ENCODE measurements at places on chromosomes 6 and 20.

DNA sequence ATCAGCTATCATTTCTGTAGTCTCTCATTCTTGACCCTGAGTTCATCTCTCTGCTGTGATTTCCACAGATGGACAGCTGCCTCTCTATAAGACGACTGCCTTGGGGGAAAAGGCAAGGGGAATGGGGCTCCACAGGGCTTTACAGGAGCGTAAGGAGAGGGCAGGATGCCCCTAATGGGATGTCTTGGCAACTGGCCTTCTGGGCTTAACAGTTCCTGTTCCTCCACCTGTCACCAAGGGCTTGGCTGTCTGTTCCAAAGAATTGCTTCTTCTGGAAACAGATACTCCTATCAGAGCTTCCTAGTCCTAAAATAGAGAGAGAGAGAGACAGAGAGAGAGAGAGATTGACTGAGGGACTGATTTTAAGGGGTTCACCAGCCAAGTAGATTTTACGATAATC, 181.9 kb downstream of the TMEM200A start:
- no peak for DNase-seq

DNA sequence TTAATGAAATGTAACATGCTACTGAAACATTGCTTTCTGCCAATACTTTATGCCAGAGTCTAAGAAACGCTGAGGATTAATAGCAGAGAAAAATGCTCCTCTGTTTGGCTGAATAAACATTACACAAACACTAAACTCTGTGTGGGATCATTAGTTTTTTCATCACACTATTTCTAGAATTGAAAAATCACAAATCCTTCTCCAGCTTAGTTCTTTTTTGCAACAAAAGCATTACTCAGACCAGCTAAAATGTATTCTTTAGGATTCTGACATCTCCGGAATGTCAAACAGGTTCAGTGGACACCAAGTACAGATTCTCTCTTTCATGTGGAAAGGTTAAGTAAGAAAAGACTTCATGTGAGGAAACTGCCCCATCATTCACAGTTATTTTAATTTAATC, 226.9 kb downstream of the SIM1 start:
- no peak for DNase-seq

GRCh38 chr6:166660157-166660688, 33.2 kb upstream of the RPS6KA2 start:
- no peak for DNase-seq

- DNase-seq = no peak
Observed at GRCh38 chr6:132592855-132593254, 3.3 kb upstream of the TAAR5 start.

- no peak for DNase-seq
Observed at GRCh38 chr6:1987640-1988039, 257.8 kb downstream of the GMDS start.

DNA sequence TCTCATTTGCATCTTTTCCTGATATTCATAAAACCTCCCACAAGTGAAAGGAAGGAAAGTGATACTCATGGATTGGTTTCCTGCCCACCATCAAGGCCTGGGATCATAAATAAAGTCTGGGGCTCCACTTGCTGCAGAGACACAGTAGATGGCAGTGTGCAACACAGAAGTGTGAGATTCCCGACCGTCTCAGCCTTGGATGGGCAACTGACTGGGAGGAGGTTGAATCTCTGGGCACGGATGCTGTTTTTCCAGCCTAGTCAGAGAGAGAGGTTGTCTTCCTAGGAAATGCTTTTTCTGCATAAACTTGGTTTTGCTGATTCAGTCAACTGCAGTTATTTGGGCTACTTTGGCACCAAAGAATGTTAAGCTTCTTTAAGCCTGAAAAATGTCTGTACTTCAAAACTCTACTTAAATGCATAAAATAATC, 9.9 kb upstream of the RFPL4B start:
- no peak for DNase-seq

DNA sequence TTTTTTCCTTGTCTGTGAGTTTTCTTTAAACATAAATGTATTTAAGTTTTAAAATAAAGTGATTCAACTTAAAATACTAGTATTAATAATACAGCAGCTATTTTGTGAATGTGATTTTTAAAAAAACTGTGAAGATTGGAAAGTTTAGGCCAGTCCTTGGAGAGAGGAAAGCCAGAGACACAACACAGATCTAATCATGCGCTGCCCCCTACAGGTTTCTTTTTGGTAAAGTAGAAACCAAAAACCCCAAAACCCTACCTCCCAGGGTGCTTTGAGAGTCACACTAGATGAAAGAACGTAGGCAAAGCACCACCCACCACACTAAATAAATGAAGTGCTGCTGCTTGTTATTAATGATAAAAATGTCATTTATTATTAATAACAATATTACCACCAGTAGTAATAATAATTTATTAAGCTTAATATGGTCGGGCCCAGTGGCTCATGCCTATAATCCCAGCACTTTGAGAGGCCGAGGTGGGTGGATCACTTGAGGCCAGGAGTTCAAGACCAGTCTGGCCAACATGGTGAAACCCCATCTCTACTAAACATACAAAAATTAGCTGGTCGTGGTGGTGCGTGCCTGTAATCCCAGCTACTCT, 33.7 kb downstream of the SLC9A8 start:
- peak; percentile 49 for DNase-seq

DNA sequence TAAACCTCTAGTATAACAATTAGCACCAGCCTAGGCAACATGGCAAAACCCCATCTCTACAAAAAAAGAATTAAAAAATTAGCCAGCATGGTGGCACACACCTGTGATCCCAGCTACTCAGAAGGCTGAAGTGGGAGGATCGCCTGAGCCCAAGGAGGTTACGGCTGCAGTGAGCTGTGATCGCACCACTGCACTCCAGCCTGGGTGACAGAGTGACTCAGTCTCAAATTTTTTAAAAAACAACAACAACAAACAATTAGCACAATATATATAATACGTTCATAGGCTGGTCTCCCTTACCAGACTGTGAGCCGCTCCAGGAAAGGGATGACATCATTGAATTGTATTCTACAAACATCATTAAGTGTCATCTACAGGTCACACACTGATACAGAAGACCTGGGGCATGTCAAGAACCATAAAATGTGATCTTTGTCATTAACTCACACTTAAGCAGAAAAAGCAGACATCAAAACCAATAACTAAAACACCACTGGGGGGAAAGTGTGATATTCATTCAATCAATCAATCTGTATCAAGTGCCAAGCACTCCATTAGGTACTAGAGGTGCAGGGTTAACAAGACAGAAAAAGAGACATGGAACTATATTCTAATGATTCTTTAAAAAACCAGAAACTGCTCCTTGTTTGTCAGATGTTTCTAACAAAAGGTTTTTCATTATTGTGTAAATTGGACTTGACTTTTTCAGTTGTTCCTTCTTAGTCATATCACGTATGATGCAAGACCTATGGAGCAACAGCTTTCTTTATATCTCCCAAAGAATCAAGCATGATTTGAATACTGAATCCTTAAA, 17.8 kb downstream of the MAP3K5 start:
- no peak for DNase-seq

DNA sequence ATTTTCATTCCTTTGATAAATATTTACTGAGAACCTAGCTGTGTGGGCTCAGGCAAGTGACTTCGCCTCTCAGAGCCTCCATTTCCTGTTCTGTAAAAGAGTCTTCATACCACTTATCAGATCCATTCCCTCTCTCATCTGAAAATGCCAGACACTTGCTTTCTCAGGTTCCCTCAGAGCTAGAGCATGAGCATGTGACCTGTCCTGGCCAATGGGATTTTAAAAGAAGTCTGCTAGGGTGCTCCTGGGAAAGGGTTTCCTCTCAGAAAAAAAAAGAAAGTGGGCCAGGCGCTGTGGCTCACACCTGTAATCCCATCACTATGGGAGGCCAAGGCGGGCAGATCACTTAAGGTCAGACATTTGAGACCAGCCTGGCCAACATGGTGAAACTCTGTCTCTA, 5.3 kb downstream of the KCNB1 start:
- no peak for DNase-seq

DNA sequence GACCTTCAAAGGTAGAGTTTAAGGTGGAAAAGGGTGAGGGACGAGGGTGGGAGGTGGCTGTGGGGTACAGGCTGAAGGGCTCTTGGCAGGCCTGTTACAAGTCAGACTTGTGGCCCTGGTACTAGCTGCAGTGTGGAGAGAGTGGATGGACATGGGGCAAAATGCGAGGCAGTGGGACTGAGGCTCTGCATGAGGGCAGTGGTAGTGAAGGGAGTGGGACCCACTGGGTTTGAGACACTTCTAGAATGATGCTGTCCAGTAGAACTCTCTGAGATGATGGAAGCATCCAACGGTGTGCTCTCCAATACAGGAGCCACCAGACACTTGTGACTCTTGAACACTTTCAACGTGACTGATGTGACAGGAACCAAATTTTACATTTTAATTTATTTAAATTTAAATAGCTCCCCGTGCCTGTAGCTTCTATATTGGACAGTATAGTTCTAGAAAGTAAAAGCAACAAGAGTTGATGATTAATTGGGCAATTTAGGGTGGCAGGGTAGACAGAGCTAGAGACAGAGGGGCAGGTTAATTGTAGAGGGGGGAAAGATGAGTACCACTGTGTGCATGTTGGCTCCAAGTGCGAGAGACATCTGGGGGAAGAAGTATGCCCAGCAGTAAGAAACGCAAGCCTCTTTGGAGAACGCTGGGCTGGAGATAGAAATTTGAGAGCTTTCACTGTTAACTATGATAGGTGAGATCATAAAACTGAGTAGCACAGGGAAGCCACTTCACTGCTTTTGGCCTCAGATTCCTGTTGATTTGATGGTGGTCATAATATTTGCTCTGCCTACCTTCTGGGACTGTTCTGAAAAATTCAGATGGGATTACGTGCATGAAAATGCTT, 77.5 kb downstream of the TXNDC5 start:
- no peak for DNase-seq

DNA sequence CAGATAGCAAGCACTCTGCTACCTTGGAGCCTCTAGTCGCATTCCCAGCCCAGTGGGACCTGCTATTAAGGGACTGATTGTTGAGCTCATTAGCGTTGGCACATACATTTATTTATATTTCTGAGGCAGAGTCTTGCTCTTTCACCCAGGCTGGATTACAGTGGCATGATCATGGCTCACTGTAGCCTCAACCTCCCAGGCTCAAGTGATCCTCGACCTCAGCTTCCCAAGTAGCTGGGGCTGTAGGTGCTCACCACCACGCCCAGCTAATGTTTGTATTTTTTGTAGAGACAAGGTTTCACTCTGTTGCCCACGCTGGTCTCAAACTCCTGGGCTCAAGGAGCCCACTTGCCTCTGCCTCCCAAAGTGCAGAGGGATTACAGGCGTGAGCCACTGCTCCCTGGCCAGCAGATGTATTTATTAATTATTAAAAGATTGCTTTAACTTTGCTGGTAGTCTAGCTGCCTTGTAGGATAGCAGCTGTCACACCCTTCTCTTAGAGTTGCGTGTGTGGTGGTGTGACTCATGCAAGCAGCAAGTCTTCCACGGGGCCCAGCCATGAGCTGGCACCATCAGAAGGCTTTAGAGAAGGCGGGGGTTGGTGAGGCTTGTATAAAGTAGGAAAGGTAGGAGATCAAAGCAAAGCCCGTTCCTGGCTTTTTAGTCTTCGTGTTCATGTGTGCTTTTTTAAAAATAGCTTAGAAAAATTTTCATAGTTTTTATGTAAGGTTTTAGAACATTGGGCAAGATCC, 16.5 kb downstream of the ACTR5 start:
- DNase-seq = no peak

- no peak for DNase-seq
Observed at GRCh38 chr6:47524136-47524845, 46.7 kb downstream of the CD2AP start.

DNA sequence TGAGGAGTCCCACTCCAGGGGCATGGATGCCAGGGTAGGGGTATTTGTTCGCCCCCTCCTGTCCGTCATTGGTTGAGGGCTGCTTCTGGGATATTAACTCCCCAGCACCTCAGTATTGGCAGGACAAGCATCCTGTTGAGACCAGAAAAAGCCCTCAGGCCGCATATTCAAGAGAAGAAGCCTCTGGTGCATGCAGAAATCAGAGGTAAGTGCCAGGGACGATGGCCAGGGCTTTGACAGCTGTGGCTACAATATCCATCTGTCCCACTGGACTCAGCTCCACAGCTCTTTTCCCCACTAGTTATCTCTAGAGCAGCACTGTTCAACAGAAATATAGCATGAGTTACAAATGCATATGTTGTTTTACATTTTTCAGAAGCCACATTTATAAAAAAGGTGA, 651.3 kb downstream of the KIF16B start:
- DNase-seq = no peak

- DNase-seq = no peak
Observed at GRCh38 chr6:79798841-79799240, 148.5 kb downstream of the ELOVL4 start.

DNA sequence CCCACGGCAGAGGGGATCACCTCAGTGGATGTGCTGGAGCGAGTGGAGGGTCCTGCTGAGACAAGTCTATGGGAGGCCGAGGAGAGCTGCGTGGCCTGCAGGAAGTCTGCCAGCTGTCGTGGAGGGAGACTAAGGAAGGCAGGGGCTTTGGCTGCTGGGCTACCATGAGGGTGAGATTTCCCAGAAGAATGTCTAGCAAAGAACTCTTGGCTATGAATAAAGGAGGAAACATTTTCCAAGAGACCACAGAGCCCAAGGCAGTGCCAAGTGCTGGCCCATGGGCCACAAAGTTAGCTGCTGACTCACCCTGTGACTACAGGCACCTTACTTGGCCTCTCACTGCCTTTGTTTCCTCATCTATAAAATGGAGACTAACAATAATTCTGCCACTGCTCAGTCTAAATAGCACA, 73.4 kb downstream of the PRDM1 start:
- DNase-seq = no peak

GRCh38 chr20:34872622-34873224, at the start of gene GGT7:
Gene GGT7, minus strand, starts transcription at chr20:34872856. Its CDS starts 41 bp downstream, at chr20:34872815.
- DNase-seq = peak; percentile 66

DNA sequence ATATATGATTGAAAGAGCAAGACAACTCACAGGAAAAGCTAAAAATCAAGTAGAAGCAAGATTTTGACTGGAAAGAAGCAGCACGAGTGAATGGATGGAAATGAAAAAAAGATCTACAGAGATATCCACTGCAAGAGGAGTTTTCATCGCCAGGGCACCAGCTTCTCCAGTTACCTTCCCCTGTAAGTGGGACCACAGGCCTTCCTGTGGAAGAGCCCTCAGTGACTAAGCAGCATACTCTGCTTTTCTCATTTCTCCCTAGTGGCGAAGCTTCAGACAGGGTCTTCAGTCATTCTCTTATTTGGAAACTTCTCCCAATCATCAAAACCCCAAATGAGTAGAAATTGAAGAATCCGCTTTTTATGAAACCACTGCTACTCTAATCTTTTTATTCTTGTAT, 40.5 kb downstream of the ADGRB3 start:
- DNase-seq = no peak

DNA sequence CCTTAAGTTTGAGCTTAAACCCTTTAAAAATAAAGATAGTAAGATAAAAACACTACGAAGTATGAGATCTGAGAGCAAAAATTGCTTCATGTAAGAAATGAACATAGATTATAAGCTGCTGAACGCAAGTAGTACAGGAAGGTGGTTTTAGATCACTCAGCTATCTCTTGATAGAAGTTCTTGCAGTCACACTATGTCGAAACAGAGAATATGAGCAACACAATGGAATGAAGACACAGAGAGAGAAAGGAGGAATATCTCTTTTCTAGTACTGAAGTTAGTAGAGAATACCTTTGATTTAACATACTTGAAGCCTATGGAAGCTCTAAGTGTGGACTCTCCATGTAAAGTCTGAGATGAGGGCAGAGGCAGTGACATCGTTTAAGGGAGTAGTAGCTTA, 162.7 kb downstream of the CDK19 start:
- DNase-seq = no peak
